ENCODE measurements at places on chromosomes 2 and 18.

DNA sequence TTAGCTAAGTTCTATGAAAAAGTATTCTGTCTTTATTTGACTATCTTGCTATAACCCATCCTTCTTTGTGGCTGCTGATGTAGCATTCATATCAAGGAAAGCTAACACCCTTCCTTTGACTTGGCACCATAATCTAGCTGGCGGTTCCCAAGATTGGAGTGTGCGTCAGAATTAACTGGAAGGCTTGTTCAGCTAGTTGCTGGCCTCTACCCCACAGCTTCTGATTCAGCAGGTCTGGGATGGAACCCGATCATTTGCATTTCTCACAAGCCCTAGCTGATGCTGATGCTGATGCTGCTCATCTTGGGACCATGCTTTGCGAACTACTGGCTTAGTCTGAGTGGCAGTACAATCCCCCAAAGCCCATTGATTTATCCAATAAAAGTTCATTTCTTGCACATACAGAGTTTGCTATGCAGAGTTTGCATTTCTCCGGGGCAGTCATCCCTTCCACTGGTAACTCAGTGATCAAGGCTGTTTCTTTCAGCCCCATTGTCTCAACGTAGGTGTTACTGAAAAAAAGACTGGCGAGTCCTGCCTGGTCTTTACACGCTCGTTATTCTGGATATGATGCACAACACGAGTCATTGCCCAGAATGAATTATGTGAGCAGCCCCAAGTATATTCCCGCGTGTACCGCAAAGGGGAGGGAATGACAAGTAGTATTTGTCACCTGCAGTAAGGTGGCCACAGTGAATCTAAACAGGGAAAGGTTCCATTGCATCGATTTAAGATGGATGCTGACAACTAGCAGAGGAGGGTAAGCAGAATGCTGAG lies 96.5 kb downstream of the ZNF532 start:
- no peak for DNase-seq

DNA sequence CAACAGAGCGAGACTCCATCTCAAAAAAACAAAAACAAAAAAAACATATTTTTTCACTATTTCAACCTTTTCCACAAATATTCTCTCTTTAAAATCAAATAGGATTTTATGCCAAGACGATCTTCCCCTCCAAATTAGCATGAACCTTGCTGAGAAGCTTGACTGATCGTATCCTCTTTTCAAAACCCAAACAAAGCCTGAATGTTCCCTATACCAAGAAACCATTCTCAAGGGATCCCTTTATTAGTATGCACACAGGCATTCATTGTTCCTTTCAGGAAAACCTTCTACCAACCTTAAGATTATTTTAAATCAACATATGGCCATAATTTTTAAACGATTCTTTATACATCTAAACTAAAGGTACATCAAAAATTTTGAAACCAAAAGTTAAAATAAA lies 6.3 kb downstream of the SPIRE1 start:
- no peak for DNase-seq

GRCh38 chr2:75547345-75548035 lies 13.2 kb downstream of the EVA1A start:
- no peak for DNase-seq

DNA sequence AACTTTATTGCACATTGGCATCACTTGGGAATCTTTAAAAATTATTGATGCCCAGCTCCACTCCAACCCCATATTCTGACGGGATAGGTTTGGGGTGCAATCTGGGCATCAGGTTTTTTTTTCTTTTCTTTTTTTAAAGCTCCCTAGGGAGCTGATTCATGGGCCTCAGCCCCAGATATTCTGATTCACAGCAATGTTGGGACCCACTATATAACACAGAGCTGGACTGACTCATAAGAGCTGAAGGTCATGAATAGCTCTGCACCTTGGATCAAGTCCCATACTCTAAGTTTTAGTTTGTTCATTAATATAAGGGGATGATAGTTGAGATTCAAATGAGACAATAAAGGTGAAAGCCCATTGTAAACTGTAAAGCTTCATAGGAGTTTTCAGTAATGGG lies 191.1 kb upstream of the REV1 start:
- DNase-seq = no peak

DNA sequence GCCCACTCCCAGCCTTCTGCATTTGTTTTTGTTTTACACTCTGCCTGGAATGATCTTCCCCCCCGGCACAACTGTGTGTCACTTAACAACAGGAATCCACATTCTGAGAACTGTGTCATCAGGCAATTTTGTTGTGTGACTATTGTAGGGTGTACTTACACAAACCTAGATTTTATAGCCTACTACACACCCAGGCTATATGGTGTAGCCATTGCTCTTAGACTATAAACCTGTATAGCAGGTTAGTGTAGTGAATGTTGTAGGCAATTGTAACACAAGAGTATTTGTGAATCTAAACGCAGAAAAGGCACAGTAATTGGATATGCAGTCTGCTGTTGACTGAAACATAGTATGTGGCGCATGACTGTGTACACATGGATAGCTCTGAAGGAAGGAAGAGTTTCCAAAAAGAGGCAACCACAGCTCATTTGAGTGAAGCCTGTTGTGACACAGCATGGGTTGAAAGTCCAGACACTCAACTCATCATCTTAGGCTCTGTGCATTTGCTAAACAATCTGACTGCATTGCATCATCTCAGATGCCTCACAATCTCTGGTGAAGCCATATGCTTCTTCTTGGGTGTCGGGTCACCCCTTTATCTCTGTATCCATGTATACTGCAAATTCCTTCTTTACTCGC lies 506.6 kb upstream of the SPHKAP start:
- DNase-seq = peak; percentile 22

DNA sequence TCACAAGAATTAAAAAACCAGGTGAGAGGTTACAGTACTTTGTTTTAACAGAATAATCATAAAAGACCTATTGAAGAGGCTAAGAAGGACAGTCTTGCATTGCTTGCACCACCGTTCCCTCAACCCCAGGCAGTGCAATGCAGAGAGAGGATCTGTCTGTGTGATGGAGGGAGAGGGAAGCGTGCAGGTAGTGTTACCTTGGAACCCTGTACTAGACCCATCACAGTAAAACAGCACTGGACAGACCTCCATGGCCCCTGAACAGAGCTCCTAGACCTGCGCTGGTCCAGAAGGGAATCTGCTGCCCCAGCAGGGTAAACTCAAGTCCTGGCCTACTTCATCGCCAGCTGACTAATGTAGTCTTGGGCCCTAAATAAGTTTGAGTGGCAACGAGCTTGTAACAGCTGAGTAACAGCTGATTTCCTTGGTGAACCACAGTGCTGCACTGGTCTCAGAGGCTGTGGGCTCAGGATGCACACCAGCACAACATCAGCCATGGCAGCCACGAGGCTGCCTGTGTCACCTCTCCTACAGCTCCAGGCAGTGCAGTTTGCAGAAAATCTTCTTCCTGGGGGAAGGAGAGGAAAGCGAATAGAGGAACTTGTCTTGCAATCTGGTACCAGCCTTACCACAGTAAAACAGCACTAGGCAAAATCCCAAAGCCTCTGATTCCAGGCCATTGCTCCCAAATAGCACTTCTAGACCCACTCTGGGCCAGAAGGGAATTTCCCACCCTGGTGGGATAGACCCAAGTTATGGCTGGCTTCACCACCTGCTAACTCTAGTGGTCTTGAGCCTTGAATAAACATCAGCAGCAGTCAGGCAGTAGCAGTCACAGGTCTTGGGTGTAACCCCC lies 417.2 kb downstream of the CDH7 start:
- no peak for DNase-seq

DNA sequence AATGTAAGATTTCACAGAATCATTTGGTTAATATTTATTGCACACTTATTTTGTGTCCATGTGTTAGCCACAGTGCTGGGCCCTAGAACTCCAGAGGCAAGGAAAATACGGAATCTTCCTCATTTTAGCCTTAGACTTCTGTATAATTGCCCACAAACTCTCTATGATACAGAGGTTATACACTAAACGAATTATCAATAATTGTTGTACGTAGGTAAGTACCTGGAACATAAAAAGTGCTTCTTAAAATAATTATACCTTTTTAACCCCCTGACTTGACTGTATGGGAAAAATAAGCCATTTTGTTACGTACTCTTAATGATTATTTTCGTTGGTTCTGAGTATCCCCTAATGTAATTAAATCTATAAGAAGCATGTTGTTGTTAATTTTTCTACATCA lies 119.4 kb downstream of the ARHGAP15 start:
- peak; percentile 61 for DNase-seq

DNA sequence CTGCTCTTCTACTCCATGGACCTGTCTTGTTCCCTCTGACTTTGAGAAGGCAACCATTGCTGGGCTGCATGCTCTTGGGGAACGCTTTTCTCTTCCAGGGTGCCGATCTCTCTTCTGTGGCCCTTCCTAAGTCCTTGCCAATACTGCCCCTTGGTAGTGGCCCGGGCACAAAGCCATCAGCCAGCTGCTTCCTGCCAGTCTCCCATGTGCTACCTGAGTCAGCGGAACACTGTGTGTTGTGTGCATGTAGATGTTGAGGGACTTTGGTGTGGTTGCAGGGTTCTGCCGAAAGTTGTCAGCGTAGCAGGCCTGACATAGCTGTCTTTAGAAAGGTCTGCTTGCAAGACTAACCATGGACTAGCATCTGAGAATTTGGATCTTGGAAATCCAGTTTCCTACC lies 35.4 kb downstream of the MGAT5 start:
- DNase-seq = no peak

- no peak for DNase-seq
These were observed 45.1 kb upstream of the RBMS1 start for GRCh38 chr2:160538559-160539355.

DNA sequence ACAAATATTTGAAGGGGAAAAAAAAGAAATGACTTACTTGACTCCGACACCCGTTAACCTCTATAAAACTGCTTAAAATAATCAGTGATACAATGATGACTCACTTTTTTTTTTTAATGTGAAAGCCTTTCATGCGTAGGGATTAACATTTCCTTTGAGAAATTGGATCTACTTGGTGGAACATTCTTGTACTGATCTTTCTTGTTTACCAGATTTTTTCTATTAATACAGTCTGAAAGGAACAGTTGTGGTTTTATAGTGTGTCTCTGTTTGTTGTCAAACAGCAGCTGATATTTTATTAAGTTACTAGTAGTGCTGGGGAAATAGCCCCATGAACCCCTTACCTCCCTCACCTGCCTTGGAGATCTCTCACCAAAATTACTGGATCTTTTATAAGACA lies 40.2 kb upstream of the NEB start:
- no peak for DNase-seq

- DNase-seq = no peak
These were observed 100.6 kb downstream of the DYM start for GRCh38 chr18:49359732-49360444.

- DNase-seq = no peak
These were observed 24.5 kb downstream of the RAB10 start for GRCh38 chr2:26058390-26058789.

DNA sequence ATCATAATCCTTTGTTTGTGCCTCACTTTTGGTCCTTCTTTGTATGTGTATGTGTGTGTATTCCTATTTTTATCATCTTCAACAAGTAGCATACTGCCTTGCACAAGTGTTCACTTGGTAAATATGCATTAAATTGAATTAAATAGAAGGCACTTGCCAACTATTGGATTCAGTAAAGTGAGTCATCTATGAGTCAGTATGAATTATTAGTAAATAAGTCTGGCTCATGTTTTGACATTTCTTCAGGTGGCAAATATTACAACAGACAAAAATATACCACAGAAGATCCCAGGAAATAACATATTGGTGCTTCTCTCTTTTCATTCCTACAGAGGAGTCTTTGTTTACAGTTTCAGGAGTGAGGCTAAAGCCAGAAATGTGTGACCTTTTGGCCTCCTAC lies 84.1 kb downstream of the CDK15 start:
- no peak for DNase-seq

DNA sequence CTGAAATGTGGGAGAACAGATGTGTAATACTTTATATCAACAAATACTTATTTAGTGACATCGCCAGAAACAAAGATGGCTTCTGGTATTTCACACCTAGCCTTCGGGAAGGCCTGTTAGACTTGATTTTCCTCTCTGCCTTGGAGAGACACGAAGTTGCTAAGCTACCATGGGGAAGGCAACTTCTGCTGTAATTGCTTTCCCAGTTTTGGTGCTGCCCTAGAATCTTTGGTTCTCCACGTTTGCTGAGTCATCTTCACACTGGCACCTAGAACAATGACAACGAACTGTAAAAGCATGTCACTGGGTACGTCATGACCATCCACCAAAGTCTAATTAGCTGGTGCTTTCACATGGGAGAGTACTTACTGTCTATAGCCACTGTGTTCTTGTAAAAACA lies 58.7 kb upstream of the ACTR3 start:
- no peak for DNase-seq

DNA sequence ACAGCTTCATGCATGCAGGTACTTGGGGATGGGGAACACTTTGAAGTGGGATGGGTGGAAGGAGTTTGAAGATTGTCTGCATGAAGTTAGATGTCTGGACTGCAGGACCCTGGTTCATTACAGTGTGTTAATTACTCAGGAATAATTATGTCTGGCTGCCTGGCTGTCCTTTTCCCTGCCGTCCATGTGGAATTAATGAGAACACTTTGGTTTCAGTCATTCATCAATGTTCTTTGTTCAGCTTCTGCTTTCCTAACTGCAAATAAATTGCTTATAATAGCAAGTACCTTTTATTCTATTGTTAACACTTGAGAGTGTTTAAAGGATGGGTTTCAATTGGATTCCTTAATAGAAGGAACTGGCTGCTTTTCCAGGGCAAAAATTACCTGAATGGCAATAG lies 35.8 kb downstream of the MTCL1 start:
- DNase-seq = peak; percentile 66

DNA sequence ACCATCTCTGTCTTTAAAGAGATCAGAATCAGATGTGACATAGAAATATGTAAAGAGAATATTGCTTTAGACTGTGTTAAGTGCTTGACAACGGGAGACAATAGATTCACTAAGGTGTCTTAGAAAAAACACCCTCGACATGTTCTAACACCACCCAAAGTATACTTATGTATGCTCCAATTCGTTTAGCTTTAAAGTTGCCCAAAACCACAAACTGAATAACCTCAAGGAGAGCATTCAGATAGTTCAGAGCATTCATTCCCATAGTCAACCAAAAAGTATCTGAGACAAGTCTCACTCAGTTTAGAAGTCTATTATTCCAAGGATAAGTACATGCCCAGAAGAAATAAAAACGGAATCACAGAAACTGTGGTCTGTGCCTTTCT lies 96.4 kb downstream of the KYNU start:
- DNase-seq = no peak

GRCh38 chr2:209872675-209873074 lies 101.0 kb downstream of the UNC80 start:
- peak; percentile 2 for DNase-seq

DNA sequence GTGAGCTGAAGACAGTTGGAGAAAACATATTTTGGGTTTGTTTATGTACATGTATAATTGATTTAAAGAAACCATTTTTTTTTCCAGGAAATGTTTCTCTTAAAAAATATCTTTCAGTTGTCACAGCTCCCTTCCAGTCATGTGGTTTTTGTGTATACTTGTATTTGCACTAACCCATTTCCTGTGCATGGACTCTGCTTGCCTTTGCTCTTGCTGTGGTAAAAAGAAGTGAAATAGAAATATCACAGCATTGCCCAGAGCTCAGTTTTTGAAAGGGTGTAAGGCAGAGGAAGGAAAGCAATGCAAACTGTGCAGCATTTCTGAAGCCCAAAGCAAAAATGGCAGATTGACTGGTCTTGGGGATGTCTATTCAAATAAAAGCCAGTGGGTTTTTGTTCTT lies 10.4 kb upstream of the DOCK10 start:
- no peak for DNase-seq

GRCh38 chr2:41963661-41964525 lies 83.9 kb upstream of the PKDCC start:
- peak; percentile 80 for DNase-seq

- no peak for DNase-seq
These were observed 17.0 kb downstream of the ARHGAP28 start for GRCh38 chr18:6746386-6746960.

- DNase-seq = no peak
These were observed 5.6 kb downstream of the RAB12 start for GRCh38 chr18:8614875-8615274.
